ENCODE measurements at places on chromosomes 1 and 21.

- DNase-seq: peak; percentile 60
Measured at GRCh38 chr1:111203681-111204200, 3.3 kb upstream of the DENND2D start.

DNA sequence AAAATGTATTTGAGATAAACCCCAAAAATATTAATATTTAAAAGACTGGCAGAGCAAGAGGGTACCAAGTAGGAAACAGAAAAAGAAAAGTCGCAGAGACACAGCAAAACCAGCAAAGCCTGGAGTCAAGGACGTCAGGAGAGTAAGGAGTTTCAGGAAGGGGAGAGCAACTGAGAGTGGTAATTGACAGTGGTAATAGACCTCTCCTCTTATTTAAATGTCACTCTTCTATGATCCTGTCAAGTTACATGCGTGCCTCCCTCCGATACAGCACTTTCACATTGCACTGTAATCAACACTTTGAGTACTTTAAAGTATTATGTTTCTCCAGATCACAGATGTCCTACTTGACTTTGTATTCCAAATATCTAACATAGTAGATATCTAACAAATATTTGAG lies 82.6 kb upstream of the EXO1 start:
- DNase-seq: no peak

- DNase-seq: no peak
Measured at GRCh38 chr1:7566417-7567375, 204.4 kb upstream of the VAMP3 start.

DNA sequence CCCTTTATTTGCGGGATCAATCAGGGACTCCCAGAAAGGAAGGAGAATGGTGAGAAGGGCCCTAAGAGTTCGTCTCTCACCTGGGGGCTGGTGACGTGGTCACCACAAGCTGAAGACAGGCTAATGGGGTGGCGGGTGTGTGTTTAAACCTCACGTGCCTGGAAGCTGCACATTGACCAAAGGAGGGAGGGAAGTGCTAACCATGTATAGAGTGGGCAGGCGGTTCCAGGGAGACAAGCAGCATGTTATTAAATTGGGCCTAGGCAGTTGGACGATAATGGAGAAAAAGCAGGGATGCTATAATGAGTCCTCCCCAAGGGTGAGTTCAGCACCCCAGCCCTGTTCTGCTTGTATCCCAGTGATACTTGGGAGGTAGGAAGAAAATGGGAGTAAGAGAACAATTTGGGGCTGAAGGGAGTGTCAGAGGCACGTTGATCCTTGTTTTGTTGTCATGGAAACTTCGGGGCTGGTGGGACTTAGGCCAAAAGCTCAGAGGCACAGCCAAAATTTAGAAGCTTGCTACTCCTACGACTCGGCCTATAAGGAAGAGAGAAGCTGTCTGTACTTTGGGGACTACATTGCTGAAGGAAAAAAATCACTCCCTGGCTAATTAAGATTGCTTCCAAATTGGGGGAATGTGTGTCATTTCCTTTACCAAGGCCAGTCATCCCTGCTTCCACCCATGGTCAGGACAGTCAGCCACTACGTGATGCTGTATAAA lies 33.2 kb upstream of the EPHA8 start:
- peak; percentile 23 for DNase-seq

- DNase-seq: no peak
Measured at GRCh38 chr1:147600119-147601111, 59.1 kb downstream of the BCL9 start.

DNA sequence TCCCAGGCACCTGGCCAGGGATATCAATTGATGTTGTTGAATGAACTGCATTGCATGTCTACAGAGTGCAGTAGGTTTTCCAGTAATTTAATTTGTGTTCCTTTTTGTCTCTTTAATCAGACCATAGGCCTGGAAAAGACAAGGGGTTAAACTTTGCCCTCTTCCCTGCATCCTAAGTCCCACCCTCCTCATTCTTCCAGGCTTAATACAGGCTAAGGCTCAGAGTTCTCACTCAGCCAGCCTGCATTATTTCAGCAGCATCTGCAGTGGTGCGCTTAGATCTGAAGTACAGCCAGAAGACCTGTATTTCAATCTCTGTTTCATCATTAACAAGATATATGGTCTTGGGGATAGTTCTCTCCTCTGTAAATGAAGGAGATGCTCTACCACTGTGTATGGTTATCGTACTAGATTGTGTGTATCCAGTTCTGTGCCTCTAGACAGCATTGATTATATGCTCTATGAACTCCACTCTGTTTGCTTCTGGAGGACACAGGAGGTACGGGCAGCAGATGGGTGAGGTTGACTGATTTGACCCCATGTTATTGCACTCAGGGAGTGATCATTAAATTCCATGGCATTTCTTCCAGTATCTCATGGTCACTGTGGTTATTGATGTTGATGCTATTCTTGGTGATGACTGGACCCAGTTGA lies 286.1 kb downstream of the RPS6KC1 start:
- no peak for DNase-seq

DNA sequence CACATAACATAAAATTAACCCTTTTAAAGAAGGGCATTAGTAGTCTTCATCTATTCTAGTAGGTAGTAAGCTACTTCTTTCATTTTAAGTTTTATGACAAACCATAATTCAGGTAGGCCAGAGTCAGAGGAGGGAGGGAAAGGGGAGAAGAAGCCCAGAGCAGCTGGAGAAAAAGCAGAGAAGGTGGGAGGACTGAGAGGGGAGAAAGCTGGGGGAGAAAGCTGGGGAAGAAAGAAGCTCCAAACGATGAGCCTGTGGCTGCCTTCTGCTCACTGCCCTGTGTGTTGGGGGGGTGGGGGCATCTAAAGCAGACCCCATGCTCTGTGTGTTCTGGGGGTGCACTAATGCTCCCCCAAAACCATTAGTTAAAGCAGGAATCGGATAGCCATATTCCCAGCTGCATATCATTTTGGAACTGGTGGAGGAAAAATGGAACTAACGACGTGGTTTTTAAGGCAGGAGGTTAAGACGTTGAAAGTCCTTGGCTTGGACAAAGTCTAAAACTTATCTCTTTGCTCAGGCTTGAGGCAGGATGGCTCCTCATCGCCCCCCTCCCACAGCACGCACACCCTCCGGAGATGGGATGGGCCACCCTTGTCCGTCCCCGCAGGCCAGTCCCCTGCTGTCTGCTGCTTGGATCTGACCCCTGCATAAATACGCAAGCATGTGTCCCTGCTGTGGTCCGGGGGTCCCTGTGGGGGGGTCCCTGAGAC lies 184.2 kb downstream of the DYRK1A start:
- peak; percentile 61 for DNase-seq

GRCh38 chr21:29218749-29219148 lies 80.0 kb upstream of the BACH1 start:
- no peak for DNase-seq

DNA sequence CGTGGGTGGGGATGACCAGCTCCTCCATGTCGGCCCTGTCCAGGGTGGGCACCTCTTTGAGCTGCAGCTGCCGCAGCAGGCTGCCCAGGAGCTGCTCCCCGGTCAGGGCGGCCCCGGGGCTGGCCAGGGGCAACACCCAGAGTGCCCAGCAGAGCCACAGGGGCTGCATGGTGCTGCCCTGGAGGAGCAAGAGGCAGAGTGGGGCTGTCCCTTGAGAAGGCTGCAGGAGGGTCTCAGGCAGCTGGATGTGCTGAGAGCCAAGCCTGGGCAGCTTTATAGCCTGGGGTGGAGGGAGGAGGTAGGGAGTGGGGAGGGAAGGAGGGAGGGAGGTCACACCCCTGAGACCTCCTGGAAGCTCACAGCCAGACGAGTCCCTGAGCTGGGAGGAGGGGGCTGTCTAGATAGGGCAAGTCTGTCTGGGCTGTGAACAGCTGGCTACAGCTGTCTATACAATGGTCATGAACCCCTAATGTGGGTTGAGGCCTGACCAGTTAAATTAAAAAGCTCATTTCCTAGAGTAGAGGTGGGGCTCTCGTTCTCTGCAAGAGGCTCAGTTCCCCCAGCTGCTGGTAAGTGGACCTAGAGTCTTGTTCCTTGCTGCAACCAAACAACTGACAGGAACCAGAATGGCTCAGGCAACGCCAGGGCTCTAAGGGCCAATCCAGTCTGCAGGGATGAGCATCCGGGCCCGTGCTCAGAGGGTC lies at the start of gene LEFTY1:
TSS of gene LEFTY1 (minus strand) at position 249 of the 704 bp plus-strand sequence. CDS start at position 169, 80 bp downstream.
- DNase-seq: peak; percentile 68

DNA sequence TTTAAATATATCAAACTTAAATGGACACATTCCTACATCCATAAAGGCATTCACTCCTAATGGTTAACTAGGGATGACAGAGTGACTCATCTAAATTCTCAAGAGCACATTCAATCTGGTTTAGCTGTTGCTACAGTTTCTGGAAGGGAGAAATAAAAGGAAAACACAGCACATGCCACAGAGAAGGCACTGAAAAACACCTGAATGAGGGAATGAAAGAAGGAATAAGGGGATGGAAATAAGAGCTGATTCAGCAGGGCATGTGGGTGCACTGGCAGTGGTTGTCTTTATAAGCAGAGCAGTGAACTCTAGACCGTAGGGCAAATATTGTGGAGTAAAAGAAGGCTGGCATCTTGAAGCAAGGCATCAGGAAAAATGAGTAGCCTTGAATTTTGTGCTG lies 79.3 kb downstream of the LHX4 start:
- no peak for DNase-seq

DNA sequence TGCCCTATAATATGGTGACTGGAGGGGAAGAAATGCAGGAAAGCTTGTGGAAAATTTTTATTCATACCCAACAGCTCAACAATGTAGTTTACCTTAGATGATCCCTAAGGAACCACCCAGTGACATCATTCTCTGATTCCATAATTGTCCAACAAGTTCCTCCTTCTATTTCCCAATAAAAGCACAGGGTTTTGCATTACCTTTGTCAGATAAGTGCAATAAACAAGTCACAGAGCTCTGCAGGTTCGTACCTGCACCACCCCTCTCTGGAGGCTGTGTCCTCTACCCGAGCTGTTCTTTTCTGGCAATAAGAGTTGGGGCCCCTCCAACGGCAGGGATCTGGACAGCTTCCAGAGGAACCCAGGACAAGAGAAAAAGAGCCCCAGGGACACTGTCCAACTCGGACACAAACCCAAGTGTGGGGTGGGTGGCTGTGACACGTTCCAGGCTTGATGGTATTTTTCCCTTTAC lies 38.8 kb downstream of the RCAN1 start:
- DNase-seq: no peak

GRCh38 chr1:226884966-226885820 lies 14.8 kb downstream of the PSEN2 start:
- no peak for DNase-seq

DNA sequence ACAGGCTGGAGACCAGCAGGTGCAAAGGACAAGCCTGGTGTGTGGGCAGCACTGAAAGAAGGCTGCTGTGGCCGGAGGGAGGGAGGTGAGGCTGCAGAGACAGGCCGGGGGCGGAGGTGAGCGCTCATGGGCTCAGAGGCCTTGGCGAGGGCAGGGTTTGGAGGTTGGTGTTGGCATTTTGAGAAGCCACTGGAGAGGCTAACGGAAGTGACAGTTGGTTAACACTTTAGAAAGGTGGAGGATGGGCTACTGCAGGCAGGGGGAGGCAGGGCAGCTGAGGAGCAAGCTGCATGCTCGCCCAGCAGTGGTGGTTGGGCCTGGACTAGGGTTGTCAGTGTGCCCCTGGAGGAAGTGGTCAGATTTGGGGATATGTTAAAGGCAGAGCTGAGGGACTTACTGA lies 37.5 kb downstream of the QSOX1 start:
- DNase-seq: peak; percentile 42

DNA sequence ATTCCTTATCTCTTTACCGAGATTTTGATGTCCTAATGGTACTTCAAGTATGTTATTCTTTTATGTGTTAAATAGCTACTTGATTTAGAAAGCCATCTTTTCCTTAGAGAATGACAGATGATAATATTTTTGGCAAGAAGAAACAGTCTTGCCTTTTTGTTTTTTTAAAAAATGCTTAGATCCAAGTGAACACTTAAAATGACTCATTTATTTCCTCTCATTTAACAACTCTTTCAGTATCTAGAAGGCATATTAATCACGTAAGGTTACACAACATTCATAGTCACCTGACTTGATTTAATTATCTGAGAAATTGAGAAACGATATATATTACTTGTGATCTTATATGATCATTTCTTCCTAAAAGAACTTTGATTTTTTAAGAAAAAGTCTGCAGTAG lies 52.4 kb downstream of the SUCO start:
- no peak for DNase-seq

DNA sequence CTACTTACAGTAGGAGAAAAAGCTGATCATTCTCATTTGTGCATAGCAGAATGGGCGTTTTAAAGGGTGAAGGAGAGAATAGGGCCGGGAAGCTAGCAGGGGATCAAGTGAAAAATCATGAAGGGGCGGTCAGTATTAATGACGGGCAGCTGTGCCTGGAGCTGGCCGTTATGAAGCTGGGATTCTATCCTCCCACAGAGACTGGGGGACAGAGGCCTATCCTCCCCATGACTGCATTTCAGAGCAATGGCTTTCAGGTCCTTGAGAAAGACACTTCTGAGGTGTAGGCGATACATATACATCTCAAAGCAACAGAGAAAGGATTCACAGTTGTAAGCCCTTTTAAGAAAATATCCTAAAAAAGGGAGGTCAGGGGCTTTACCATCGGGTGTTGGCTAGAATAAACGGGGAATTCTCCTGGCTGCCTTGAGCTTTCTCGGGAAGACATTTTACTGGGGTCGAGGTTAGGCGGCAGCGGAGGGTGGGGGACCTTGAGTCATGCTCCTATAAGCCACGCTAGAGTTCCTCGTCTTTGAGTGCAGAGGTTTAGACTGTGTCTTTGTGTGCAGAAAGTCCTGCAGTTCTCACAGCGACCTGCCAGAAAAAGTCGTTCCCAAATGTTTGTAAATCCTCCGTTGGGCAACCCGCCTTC lies 559 bp upstream of the MTARC2 start:
- DNase-seq: peak; percentile 36

GRCh38 chr21:17730782-17731181 lies 88.4 kb downstream of the C21orf91 start:
- DNase-seq: no peak

DNA sequence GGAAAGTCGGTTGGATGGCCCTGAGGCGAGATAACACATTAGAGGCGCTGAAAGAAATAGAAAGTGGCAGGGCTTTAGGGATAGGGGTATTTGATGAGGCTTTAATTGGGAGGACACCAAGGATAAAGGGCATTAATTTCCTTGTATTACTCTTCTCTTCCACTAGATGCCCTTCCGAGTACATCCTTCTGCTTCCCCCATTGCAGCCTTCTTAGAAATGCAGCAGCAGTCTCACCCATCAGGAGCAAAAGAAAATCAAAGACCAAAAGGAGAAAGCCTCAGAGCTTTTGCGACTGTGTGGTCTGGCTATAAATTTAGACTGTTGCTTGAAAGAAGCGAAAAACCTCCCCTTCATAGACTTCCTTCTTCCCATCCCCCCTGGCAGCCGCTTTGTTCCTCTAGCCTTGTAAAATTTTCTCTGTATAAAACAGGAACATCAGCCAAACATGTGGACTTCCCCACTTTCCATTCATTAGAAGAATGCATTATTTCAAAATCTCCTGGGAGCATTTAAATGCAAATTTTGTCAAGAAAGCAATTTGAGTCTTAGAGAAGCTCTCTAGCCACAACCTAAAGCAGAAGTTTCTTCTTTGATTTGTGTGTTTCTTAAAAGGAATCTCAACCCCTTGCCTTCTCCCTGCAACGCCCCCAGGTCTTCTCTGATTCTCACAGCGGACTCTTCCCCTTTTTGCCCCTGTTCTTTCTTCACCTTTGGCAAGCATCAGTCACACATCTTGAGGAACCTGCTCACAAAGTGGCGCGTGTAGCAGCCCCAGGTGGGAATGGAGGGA lies 76.6 kb downstream of the NDUFS5 start:
- peak; percentile 86 for DNase-seq

- DNase-seq: peak; percentile 44
Measured at GRCh38 chr1:179029321-179029759, 3.6 kb downstream of the FAM20B start.

GRCh38 chr21:43881283-43881682 lies 16.3 kb downstream of the AGPAT3 start:
- DNase-seq: no peak

All from H7 (cell line).